ENCODE measurements at places on chromosomes 7 and 10.

DNA sequence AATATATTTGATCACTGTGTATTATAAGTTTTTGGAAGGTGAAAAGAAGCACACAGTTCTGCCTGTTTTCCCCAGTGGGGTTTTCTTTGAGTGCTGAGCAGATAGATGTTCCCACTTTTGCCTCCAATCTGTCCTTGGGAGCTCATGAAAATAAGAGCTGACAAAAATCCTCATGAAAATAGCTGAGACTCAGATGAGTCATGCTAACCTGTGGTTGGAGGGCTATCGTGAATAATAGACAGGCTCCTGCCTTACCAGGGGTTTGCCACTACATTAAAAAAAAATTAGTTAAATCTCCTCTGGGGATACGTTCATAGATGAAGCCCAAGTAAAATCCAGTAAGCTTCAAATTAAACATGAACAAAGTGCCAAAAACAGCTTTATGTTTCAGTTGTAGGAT is 10.9 kb upstream of the AOAH start:
- no peak for DNase-seq

- DNase-seq: no peak
These were observed 119.9 kb downstream of the PLXNA4 start for GRCh38 chr7:132456418-132456817.

- no peak for DNase-seq
These were observed 3.2 kb downstream of the MINDY3 start for GRCh38 chr10:15857107-15857575.

- DNase-seq: no peak
These were observed 18.6 kb upstream of the ZMIZ1 start for GRCh38 chr10:79049931-79050895.

DNA sequence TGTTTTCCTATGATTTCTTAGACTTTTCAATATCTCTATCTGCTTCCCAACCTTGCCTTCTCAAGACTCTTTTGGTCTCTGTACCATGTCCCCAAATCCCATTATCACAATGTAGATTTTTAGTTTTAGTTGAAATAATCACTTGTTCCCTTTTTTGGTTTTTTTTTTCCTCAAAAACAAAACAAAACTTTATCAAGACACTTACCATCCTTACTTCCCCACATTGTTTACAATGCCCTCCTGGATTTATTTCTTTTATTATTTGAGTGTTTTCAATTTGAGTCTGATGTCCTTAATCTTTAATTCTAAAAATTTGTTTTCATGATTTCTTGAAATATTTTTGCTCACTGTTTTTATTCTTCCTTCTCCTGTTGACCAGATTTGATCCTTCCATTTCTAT is 112.6 kb downstream of the CPED1 start:
- no peak for DNase-seq

DNA sequence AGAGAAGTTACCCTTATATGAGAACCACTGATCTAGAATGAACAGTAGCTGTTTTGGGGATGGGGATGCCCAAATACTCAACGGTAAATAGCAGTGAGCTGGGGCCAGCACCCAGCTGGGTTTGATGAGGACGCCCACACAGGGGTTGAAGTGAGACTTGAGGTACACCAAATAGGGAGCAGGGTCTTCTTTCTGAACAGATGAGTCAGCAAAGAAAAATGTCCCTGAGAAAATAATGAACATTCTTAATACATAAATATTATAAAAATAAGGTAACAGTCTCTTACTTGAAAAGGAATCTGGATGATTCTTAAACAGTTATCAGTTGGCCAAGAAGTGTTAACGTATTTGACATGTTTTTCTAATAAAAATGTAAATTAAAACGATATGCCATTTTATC is 2.0 kb downstream of the PRSS37 start:
- no peak for DNase-seq

- DNase-seq: no peak
These were observed 64.0 kb downstream of the ELFN1 start for GRCh38 chr7:1733908-1734730.

DNA sequence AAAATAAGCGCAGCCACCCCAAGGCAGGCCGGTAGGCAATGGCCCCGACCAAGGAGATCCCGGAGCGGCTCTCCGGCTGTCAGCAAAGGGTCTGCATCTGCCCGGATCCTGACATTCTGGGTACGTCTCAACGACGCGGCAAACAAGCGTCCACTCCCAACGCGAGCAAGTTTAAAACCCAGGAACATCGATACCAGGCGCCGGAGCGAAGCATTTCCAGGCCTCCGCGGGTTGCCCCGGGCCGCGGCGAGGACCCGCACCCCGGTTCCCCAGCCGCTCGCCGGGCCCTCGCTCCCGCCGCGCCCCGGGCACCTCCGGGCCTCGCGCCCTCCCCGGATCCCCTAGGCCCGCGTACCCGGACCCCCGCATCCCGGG is 453 bp downstream of the URGCP start:
- no peak for DNase-seq
